ENCODE measurements at places on chromosomes 5 and 9. TPM values are rescaled to one million over a fixed set of nuclear protein-coding genes. Genes with fewer than 3 reads are reported as not detected.

DNA sequence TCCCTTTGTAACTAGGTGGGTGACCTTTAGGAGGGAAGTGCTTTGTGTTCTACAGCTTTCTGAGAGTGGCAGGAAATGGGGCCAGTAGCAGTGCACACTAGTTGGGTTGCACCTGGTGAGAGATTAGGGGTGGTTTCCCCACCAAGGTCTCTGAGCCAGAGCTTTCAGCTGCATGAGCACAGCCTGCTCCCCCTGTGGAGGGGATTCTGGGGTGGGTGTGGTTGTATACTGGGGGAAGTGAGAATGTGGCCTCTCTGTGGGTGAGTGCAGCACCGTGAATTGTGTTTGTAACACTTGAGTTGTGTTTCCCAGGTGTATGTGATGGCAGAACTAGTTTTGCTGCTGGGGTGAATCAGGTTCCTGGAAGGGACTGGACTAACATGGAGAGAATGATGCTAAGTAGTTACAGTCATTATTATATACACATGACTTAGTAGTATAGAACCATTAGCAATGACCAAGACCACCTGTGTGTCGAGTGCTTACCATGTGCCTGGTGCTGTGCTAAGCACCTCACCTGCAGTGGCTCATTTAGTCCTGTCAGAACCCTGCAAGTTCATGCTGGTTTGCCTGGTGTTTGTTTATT, 11.8 kb upstream of the CXXC5 start:
- DNase-seq: no peak

DNA sequence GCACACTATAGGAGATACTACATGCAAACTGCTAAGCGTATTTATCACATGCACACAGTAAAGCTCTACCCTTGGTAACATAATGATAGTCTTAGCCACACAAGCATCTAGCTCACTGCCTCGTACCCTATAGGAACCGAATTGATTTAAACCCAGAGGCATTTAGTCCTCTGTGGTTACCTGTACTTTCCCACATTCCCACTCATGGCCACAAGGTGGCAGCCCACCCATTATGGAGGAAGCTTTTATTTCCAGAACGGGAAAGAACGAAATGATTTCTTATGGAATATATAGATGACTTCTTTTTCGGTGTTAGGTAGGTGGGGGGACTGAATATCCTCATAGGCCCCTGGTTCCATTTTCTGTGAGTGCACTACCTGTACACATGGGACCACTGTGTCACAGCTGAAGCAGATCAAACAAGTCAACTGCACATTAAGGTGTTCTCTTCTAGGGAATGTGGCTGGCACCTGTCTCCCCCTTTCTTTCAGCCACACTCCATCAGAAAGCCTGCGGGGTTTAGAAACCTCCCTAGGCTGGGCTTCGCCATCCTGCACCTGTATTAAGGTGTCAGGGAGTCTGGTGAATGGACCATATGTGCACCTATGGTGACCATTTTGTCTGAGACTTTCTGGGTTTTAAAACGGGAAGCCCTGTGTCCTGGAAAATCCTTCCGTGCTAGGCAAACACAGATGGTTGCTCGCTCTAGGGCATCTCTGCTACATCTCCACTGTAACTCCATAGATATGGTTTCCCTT, 313.2 kb downstream of the SLIT3 start:
- DNase-seq: peak; percentile 43

DNA sequence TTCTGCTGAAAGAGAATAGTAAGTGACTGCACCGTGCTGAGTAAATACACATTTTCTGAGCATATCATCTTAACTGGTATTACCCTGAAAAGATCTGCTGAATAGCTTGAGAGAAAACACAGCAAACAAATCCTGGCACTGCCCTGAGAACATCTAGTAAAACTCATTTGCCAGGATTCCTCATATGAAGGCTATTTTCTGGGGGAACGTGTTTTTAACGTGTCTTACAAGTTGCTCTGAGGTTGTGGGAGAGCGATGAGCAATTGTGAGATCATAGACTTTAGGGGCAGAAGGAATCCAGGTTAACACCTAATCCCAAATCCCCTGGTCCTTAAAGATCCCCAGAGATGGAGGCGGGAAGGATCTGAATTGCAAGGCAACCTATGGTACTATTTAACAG, 331.9 kb upstream of the RFX3 start:
- DNase-seq: no peak

The GPX3 gene
- 31.9 TPM for total RNA-seq

DNA sequence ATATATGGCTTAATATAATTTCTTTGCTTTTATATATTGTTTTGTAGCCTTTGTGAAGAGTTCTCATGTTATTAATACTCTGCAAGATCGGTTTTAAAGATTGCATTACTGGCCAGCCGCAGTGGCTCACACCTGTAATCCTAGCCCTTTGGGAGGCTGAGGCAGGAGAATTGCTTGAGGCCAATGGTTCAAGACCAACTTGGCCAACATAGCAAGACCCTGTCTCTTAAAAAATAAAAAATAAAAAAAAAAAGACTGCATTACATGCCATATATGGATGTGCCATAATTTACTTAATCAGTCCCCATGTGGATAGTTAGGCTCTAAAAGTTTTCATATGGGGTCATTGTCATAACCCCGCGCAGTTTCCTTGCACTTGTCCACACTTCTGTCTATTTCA, 31.0 kb upstream of the TNFAIP8 start:
- no peak for DNase-seq

GRCh38 chr5:127839496-127840197, 136.5 kb downstream of the CCDC192 start:
- no peak for DNase-seq

DNA sequence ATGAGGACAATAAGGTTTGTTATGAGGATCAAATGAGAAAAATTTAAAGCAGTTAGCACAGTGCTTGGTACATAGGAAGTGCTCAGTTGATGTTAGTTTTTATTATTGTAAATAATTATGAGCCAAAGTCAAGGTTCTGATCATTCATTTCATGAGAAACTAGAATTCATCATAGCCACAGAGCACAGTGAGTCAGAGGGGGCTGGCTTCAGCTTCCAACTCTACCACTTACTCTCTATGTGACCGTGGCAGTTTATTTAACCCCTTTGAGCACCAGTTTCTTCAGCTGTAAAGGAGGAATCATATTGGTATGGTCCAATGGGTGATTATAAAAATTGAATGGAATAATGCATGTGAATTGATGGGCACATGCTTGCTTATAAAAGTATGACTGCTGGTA, 39.4 kb downstream of the KLHL3 start:
- DNase-seq: no peak

Measured in HepG2 (cell line).